8988T (cell line): ENCODE measurements at places on chromosomes 6 and 20.
A peak's percentile ranks its signal among the peaks of the same experiment; 100 is the strongest.

GRCh38 chr6:142902636-142903053 lies 42.3 kb downstream of the HIVEP2 start:
- DNase-seq, result no peak

DNA sequence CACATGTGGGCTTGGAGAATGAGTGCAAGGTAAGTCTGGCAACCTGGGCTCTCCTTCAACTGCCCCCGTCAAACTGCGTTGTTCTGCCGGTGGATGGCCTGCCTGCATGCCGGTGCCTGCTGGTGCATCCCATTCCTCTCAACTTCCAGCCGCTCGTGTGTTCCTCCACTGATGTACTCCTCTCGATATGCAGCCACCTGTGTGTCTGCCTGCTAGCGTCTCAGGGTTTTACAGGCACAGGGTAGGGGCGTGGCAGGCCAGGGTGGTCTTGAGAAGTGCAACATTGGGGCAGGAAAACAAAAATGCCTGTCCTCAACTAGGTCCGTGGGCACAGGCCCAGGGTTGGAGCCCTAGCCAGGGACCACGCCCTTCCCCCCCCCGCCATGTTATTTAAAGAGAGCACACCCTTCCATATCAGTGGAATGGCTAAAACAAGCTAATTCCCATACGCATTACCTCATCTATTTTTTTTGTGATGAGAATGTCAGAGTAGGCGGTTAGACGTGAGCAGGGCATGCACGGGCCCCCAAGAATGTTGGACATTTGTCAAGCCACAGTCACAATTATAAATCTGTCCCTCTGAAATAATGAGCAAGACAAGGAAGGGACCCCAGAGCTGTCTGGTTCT lies 33.2 kb downstream of the SERPINB6 start:
- no peak for DNase-seq

- DNase-seq, result no peak
These were observed 516.0 kb downstream of the LMBRD1 start for GRCh38 chr6:69280858-69281257.

- DNase-seq, result no peak
These were observed 96.0 kb downstream of the ADTRP start for GRCh38 chr6:11682561-11682975.

- no peak for DNase-seq
These were observed 244.8 kb upstream of the SYNCRIP start for GRCh38 chr6:85887461-85887860.

GRCh38 chr6:168015482-168016175 lies 18.2 kb downstream of the KIF25 start:
- no peak for DNase-seq

- DNase-seq, result no peak
These were observed 175.7 kb downstream of the VEGFA start for GRCh38 chr6:43945768-43946080.

DNA sequence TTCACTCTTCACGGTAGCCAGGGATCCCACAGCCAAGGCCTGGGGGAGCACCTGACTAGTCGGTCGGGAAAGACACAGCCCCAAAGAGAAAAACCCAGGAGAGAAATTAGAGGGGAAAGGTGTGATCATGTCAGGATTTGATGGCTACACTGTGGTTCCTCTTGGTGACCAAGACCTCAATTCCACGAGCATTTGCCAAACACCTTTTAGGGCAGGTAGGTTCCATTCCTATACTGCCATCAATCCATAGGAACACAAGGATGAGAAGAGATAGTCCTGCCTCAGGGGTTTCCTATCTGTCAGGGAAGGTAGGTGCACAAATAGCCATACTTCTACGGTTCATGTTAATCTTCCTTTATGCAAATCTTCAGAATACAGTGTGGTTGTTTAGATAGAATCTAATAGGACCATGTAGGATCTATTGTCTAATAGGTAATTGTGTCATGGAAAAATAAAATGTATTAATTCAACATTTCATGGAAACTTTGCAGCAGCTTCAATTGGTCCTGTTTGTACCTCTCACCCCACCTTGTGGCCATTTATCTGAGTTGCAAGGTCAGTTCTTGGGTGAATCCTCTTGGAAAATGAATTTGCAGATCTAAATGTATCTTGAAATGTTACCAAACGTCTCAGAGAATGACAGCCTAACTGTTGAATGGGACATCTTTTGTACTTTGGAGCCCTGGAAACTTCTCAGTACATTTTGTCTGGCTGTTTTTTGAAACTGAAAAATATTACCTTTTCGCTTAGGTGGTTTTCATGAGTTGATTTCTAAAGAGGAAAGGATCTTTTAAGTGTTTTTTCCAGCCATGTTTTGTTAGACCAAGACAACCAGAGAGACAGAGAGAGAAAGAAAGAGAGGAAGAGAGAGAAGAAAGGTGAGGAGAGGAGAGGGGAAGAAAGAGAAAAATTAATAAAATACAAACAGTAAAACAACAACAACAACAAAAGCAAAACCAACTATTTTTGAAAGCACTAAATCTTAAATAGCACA lies 33.7 kb upstream of the IYD start:
- DNase-seq, result peak; percentile 37

DNA sequence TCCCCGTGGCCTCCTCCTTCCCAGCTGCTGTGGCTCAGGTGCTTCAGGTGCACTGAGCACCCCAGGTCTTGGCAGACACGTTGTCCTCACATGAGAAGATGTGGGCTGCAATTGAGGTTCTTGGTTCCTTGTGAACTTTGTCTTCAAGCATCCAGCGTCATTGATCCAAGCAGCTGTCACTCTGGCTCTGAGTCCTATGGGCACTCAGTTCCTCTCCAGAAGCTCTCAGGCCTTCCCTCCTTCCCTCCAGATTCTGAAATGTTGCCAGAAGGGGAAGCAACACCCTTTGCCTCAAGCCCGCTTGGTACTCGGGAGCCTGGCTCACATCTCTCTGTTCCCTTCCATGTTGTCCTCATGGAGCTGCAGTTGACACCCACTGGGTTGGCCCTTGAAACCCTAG lies 8.4 kb upstream of the MRGBP start:
- no peak for DNase-seq

DNA sequence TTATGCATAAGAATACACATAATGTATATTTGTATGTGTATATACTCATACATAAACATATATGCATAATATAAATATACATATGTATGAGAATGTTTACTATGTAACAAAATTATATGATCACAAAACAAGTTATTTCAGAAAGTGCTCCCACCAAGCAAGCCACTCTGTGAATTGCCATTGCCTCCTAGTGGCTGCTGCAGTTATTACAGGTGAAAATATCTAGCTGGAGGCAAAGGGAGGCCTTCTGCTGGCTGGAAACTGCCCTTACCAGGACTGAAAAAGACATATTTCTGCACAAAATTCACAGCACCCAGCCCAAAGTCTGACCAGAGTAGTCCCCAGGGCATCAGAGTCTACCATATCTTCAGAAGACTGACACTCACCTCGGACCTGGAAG lies 14.4 kb upstream of the ADAM33 start:
- no peak for DNase-seq

GRCh38 chr6:141437011-141437410 lies 695.7 kb upstream of the GJE1 start:
- DNase-seq, result no peak

DNA sequence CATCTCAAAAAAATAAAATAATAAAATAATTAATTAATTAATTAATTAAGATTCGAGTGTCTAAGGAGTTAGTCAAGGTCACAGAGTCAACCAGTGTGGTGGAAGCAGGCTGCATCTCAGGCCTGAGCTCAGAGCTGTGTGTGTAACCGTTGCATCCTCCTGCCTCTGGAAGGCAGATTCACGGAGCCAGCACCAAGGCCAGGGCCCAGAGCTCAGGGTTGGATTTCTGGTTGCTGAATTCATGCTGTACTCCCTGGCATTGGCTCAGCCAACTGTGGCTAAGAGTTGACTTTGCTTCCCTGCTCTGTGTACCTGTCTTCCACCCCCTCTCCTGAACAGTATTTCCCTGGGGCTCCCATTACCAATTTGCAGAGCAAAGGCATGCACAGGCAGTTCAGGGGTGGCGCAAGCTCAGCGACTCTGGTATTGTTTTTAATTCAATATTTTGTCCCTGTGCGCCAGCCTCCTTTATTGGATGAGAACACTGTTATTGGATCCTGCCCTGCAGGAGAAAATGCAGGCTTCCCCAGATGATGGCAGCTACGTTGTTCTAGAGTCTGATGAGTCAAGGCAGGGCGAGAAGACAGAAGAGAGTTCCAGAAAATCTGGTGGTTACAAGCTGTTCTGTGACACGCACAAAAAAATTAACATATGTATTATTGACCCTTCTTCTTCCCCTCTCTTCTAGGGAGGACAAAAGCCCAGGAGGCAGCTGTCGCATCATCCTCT lies 12.3 kb upstream of the CTNNBL1 start:
- no peak for DNase-seq

DNA sequence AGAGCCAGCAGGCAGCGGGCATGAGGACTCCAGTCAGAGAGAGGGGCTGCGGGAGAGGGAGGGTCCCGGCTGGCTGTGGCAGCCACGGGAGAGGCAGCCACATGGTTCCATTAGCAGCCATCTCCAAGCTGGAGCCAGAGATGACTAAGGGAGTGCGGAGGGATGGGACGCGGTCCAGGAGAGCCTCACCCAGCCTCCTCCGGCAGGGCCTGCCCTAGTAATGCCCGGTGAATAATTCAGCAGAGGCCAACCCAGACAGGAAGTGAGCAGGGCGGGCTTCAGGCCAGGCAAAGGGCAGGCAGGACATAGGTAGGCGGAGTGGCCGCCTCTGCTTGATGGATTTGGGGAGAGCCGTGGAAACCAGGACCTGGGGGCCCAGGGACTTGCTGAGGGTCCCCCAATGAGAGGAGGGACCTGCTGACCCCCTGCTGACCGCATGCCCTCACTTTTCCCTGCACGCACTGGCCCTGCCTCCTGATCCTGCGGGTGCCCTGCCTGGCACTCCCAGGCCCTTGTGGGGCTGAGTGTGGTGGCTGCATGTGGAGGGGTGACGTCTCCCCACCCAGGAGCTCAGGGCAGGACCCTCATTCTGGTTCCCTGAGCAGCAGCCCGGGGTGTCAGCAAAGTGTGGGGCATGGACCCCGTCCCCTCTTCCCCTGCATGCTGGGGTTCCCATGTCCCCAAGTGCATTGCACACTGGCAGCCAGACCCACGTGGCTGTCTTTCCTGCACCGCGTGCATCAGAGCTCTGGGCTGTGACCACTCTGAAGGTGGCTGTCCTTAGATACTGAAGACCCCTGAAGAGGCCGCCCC lies 51.8 kb upstream of the SLCO4A1 start:
- peak; percentile 87 for DNase-seq

- DNase-seq, result no peak
These were observed 47.2 kb upstream of the MICB start for GRCh38 chr6:31450751-31451150.

- no peak for DNase-seq
These were observed 8.3 kb downstream of the ELOVL2 start for GRCh38 chr6:11035616-11036350.

DNA sequence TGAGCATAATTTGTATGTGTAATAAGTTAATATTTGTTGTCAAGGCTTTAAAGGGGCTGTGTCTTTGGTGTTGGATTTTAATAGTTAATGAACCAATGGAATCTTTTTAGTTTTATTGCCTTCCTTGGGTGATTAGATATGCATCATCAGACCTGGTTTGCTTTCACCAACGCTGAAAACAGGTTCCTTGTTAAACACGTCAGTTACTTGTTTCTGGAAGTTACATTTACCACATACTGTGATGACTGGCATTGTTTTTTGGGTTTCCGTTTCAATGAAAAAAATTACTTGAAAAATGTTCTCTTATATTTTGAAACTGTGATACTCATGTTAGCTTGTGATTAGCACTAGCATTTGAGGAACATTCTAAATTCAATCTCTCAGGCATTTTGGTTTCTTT lies 58.6 kb upstream of the RNF144B start:
- no peak for DNase-seq

DNA sequence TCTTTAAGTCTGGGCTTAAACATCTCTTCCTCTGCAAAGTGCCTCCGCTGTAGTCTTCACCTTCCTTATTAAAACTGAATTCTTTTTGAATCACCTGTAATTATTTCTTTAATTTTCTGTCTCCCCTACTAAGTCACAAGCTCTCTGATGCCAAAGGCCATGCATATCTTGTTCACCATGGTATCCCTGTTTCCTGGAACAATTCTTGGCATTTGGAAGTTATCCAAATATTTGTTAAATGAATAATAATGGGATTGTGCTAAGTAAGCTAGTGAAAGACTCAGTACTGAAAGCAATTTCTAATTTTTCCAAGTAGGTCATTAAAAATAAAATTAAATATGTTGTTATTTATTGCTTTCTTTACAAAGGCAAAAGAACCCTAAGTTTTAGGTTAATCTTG lies 12.2 kb downstream of the SNAP91 start:
- DNase-seq, result no peak

- DNase-seq, result no peak
These were observed 48.9 kb upstream of the EPHA7 start for GRCh38 chr6:93468291-93468690.

- DNase-seq, result no peak
These were observed 174.1 kb downstream of the PREX1 start for GRCh38 chr20:48653706-48654051.

- DNase-seq, result no peak
These were observed 160.8 kb downstream of the UBE3D start for GRCh38 chr6:82904860-82905259.

DNA sequence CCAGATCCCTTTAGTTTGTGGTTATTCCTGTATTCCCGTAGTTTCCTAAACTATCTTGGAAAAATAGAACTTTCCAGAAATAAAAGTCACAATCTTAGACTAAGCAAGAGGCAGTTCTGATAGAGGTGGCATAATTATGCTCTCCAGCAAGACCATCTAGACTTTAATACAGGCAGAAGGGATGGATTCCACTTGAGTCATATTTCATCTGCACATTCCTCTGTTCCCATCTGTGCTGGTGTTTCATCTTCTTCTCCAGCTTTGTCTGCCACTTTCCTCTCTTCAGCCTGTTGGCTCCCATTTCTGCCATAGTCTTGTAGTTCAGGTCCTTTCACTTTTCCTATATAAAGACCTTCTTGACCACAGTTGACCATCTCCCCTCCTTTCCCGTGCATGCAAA lies 102.9 kb downstream of the SOBP start:
- no peak for DNase-seq

DNA sequence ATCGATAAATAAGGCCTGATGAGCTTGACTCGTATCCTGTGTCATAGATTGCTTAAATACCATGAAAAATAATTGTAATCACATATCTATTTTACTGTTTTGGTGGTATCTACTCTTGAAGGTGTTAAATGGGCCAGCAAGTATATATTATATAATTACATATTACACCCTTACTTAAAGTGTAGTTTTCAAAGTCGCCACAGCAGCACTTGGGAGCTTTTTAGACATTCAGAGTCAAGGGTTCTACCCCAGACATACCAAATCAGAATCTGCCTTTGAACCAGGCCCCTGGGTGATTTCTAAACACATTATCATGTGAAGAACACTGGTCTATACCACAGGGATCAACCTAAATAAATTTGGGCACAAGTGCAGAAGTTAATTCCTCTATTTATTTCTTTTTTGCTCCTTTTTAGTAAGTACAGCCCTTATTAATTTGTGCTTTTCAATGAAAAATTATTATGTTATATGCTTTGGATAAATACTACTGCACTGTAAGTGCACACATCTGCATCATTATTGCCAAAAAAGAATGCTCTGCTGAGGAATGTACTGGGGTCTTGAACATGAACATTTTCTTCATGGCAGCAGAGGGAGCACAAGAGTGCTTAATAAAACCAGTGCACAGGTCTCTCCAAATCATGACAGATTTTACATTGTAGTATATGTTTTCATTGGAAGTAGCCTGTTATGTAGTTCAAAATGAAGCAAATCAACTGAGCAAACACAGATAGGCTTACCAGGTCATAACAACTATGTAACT lies 3.1 kb upstream of the ATXN1 start:
- DNase-seq, result no peak
